Fibroblast of skin of left quadriceps (primary cell): ENCODE measurements at places on chromosomes 11 and 22.

- DNase-seq = no peak
Measured at GRCh38 chr11:72687326-72687725, 13.1 kb upstream of the PDE2A start.

- no peak for DNase-seq
Measured at GRCh38 chr11:58957922-58958321, 18.6 kb downstream of the GLYATL1 start.

DNA sequence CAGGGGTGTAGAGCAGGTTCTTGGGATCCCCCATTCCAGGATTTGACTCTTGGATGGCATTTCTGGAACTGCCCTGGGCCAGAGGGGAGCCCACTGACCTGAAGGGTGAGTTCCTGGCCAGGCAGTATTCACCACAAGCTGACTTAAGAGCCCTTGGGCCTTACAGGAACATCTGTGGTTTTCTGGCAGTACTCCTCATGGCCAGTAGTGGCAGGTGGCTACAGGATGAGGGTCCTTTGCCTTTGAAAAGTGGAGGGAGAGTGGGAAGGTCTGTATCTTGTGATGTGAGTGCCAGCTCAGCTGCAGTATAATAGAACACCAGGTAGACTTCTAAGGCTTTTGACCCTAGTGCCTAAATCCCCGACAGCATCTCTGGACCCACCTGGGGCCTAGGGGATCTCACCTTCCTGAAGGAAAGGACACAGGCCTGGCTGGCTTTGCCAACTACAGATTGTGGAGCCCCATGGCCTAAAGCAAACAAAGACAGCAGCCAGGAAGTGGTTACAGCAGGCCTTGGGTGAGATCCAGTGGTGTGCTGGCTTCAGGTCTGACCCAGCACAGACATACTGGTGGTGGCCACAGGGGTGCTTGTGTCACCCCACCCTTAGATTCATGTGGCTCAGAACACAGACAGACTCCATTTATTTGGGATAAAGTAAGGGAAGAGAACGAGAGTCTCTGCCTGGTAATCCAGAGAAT, 9.0 kb downstream of the OR51S1 start:
- no peak for DNase-seq

- no peak for DNase-seq
Measured at GRCh38 chr22:35555946-35556547, 15.4 kb downstream of the RASD2 start.

- DNase-seq = no peak
Measured at GRCh38 chr22:35930933-35931332, 97.7 kb downstream of the RBFOX2 start.

DNA sequence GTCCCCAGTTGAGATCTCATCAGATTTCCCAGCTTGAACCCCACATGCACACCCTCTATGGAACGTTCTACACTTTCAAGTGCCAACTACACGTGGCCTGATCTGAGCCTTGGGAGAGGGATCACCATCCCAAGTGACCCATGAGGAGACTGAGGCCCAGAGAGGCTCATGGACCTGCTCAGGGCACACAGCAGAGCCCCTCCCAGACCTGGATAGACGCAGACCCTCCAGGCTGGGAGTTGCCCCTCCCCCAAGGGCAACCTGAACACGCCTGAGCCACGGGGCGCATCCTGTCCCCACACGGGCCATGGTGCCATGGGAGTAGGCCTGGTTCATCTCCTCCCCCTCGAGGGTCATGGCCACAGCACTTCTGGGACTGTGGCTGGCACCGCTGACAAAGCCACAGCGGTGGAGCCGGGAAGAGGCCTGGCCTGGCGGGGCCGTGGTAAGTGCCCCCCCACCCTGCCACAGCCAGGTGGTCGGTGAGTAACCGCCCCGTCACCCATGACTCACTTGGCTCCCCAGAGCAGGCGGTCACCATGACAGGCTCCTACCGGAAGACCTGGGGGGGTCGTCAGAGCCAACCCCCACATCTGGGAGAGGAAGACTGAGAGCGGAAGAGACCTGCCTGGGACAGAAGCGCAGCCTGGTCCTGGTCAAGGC, 8.1 kb downstream of the WNT7B start:
- DNase-seq = peak; percentile 32

DNA sequence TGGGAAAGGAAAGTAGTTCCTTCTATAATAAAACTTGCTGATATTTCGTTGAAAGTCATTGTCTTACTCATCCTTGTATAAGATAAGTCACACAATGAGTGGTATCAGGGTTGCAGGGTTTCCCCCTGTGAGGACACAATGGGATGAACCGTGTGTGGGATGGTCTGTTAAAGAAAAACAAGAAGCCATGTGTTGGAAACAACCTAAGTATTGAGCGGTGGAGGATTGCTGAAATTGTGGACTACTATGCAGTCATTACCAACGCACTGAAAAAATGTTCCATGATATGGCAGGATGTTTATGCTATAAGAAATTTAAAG, 28.6 kb downstream of the PTPRJ start:
- DNase-seq = no peak

- no peak for DNase-seq
Measured at GRCh38 chr22:20319041-20319744, 667 bp downstream of the DGCR6L start.

DNA sequence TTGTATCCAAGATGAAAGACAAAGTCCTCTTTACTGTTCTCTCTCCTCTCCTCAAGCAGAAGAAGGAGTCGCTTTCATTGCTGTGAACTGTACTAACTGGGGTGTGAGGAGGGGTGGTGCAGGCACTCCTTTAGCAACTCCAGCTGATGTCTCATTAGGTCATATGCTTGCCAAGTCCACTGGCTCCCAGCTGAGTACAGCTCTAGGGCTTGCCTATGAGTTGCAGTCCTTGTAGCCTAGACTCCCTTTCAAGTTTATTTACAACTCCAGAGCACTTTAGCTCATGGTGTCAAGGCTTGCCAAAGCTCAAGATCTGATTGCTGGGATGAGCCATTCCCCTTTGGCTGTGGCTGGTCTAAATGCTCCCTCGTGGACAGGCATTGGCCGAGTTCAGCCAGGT, 55.1 kb upstream of the PDGFD start:
- no peak for DNase-seq

GRCh38 chr11:10329935-10330334, 25.1 kb downstream of the ADM start:
- DNase-seq = peak; percentile 85

GRCh38 chr11:122757201-122757600, 81.1 kb upstream of the CRTAM start:
- DNase-seq = no peak

GRCh38 chr22:45305456-45306075, 4.2 kb upstream of the FAM118A start:
- no peak for DNase-seq

- no peak for DNase-seq
Measured at GRCh38 chr22:43218786-43219185, 31.9 kb upstream of the TTLL12 start.

DNA sequence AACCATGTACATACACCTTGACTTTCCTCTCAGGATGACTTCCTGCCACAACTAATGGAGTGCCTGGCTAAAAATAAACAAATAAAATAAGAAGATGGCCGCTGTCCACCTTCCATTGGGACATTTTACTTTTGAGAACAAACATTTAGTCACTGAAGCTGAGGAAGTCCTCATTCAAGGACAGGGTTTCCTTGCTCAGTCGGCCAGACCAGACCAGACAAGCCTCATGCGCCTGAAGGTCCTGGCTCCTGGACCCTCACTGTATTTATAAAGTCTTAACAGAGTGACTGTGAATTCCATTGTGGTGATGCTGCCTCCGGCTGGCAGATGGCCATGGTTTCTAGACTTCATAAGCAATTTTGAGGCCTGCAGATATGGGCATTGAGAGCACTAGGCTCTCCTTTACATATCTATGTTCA, 114.5 kb downstream of the MAML2 start:
- DNase-seq = peak; percentile 84

DNA sequence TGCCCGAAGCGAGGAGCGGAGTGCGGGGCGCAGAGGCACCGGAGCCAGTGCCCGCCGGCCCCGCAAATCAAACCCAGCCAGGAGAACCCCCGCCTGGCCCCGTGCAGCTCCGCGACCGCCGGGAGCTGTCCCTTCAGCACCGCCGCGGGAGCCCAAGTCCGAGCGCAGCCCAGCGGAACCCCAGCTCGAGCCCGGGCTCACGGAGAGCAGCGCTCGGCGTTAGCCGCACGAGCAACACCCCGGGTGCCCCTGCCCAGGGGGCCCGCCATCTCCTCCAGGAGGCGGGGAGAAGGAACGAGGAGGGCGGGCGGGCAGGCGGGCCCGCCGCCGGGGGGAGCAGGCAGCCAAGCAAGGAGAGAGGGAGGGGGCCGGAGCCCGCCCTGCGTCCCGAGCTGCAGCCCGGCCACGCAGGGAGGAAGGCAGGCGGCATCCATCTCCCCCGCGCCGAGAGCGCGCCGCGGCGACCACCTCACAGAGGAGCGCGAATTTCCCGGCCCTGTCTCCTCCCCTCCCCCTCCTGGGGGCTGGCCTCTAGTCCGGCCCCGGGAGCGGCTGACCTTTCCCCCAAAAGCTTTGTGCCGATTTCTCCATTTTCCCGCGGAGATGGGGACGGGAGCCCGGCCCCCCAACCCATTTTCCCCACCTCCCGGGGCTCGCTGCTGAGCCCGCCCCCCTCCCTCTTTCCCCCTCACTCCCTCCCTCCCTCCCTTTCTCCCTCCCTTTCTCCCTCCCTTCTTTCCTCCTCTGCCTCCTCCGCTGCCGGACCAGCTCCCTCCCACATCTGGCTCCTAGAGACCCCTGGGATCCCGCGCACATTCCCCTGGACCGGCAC, 621 bp downstream of the KCNC1 start:
- peak; percentile 36 for DNase-seq

DNA sequence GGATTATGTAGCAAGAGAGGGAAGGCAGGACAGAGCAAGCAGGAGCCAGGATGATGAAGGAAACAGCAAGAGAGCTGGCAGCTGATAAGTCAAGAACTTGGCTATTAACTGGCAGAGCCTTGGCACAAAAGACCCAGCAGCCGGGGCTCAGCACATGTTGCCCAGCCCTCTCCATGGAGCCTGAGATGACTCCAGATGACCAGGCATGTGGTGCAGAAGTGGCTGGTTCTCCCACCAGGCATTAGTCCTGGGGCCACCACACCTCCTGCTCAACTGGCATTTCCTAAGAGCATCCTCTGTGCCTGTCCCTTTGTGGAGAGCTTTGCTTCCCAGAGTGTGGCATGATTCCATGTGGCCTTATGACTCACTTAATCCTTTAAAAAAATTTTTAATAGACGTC, 522.6 kb downstream of the MN1 start:
- DNase-seq = no peak

- DNase-seq = no peak
Measured at GRCh38 chr22:47190957-47191670, 428.7 kb downstream of the TBC1D22A start.

DNA sequence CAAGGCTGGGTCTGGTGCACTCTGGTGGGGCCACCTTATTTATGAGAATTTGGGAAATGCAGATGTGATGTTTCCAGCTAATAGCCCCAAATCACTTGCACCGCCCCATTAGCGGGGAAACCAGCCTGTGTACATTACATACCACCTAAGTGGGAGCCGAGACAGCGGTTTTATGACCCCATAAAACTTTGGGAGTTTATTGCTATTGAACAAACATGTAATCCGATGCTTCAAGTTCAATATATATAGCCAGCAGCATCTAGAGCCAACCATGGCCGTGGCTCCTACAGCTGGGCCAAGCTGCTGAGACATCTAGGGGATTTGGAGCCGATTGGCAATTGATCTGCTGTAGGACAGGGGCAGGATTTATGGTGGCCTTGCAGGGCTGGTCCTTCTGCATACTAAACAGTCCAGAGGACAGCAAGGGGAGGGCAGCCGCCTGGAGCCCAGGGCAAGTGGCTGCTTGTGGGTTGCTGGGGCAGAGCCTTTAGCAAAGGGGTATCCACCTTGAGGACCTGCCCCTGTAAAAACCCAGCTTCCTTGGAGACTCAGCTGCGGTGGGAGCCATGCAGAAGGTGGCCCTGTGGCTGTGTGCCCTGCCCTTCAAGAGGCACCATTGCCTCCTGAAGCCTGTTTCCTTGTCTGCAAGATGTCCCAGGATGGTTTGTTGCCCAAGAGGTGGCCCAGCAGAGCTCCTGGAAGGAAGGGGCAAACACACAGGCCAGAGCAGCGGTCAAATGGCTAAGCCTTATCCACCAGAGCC, 47.9 kb upstream of the CCDC188 start:
- no peak for DNase-seq

GRCh38 chr11:10885703-10886363, 28.0 kb upstream of the ZBED5 start:
- DNase-seq = no peak

- no peak for DNase-seq
Measured at GRCh38 chr22:48949375-48950149, 878.1 kb downstream of the BRD1 start.

DNA sequence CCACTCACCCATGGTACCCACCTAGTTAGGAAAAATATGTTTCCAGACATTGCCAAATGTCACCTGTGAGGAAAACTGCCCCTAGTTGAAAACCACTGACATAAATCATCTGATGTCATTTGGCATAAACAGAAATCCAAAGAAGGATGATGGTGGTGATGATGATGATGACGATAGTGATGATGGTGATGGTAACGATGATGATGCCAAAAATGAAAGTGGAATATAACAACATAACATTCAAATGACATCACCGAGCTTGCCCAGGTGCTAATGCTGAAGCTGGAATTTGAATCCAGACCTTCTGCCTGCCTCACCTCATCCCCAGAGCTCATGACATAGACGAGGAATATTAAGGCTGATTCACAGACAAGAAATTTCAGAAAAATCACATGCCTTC, 92.3 kb upstream of the ASPHD2 start:
- DNase-seq = no peak
